Stimulated activated CD8-positive, alpha-beta memory T cell treated with anti-CD3 and anti-CD28 coated beads, Interleukin-4, amount 100 ng/mL, for 4 hours (primary cell): ENCODE measurements at places on chromosomes 4 and X.
A peak's percentile ranks its signal among the peaks of the same experiment; 100 is the strongest.

GRCh38 chr4:140239311-140239710 lies 85.3 kb upstream of the MAML3 start:
- no peak for DNase-seq

DNA sequence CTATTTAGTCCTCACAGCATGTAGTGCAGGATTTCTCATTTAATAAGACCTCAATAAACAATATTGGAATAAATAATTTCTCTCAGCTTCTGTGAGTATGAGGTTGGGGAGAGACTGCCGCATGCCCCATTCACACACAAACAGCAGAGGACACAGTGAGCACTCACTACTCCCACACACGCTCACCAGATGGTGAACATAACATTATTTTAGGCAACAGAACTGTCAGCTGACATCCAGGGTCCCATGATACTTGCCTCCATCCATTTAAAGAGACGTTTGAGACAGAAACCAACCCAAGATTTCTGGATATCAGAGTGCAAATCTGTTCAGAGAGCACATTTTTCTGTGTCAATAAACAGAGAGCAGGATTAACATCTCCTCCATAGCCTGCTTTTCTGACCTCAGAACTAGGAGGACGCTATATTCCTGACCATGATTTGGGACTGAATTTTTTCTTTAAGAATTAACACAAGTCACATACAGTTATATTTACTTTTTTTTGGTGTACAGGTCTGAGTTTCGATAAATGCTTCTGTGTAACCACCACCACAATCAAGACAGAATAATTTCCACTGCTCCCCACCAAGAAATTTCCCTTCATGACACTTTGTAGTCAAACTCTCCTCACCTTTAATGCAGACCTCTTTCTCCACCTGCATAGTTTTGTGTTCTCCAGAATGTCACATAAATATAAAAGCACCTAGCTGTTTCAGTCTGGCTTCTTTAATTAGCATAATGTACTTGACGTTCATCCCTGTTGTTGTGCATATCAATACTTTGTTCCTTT lies 16.7 kb downstream of the GPRIN3 start:
- no peak for DNase-seq

DNA sequence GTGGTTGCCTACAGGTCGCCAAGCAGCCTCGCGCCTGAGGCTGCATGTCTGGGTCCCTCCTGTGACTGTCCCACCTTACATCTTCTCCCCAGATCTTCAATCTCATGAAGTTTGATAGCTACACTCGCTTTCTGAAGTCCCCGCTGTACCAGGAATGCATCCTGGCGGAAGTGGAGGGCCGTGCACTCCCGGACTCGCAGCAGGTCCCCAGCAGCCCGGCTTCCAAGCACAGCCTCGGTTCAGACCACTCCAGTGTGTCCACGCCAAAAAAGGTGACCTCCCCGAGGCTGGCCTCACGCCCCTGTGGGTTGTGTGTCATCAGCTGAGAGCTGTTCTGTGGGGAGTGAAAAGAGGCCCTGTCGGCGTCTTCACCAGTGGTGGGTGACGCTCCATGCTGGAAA lies 24.9 kb upstream of the HGFAC start:
- DNase-seq: no peak

- DNase-seq: no peak
These were observed 119.0 kb upstream of the BMP3 start for GRCh38 chr4:80911458-80911857.

DNA sequence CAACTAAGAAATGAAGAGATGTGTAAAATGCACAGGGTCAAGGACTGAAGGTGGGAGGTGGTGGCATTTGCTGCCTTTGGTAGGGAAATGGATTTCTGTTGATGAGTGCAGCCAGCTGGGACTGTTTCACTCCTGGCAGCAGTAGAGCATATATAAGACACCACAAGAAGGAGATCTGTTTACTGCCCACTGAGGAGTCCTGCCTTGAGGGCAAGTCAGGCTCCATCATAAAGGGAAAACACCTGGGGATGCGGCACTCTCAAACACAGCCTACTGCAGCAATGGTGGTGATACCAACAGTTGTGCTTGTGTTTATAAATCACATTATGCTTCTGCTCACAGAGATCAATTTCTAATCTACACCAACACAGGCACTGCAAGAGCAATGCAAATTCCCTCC lies 222.1 kb downstream of the TACR3 start:
- DNase-seq: no peak

- no peak for DNase-seq
These were observed 628.6 kb downstream of the DMD start for GRCh38 chrX:32582729-32583128.

DNA sequence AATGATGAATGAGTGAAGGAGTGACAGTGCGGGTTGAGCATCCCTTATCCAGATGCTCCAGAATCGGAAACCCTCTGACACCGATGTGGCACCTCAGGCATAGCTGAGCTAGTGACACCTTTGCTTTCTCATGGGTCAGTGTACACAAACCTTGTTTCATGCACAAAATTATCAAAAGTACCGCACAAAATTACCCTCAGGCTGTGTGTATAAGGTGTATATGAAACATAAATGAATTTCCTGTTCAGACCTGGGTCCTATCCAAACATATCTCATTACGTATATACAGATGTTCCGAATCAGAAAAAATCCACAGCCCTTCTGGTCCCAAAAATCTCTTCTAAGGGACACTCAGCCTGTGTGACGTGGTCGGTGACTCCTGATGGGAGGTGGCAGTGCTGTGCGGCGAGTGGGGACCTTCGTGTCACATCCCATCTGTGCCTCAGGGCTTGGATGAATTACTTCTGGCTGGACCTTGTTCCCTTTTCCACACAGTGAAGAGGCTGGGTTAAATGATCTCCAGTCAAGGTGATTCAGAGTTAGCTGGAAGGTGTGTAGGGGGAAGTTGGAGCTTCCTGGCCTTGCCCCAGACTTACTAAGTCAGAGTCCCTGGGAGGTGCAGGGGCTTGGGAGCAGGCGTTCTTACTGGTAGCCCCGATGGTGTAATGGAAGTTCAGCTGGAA lies 18.8 kb downstream of the RGS12 start:
- no peak for DNase-seq

DNA sequence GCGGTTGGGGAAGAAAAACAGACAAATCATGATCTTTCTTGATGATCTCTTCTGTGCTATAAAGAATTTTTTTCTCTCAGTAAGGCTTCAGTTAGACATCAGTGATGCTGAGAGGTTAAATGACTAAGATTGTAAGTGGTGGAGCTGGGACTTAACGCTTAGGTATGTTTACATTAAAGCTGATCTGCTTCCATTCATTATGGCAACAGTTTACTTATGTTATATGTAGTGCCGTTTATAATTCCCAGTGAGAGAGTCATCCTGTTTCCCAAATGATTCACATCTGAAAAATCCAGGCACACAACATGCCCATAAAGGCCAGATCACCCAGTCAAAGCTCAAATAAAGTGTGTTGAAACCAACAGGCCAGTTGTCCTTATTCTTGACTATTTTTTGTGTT lies 50.1 kb downstream of the CENPVL3 start:
- no peak for DNase-seq

DNA sequence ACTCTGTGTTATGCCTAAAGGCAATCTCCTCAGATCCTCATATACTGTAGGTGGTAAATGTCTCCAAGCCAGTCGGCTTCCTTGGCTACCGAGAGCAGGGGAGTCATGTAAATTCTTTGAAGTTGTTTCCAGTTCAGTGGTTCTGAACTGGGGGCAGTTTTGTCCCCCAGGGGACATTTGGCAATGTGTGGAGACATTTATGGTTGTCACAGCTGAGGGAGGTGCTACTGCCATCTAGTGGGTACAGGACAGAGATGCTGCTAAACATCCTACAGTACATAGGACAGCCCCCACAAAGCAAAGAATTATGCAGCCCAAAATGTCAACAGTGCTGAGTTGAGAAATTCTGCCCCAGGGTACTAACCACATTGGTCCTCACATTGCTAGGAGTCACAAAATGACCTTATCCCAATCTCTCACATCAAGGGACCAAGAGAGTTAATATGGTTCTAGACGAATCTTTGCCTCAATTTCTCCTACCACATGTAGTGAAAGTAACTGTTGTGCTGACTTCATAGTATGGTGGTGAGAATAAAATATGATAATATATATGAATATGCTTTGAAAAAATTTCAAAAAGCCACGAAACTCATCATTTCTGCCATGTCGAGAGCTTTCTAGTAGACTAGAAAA lies 104.4 kb upstream of the ARHGAP24 start:
- DNase-seq: no peak

DNA sequence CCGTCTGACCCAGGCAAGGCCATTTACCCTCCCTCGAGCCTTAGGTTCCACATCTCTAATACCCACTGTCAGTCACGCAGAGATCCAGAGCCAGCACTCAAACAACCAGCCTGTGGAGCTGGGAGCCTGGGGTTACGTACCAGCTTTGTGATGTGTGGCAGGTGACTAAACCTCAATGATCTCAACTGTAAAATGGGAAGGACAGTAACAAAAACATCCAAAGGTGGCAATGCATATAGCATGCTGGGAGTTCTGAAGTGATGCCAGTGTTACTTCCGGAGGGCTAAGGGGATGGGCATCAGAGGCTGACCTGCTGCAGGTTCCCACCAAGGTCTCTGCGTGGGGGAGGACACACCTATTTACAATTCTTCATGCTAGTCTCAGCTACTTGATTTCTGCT lies 6.0 kb downstream of the GRPEL1 start:
- no peak for DNase-seq

- peak; percentile 24 for DNase-seq
These were observed at the start of gene QDPR for GRCh38 chr4:17511950-17512795. QDPR (minus strand) TSS chr4:17512090; CDS start chr4:17512054, 36 bp downstream.

DNA sequence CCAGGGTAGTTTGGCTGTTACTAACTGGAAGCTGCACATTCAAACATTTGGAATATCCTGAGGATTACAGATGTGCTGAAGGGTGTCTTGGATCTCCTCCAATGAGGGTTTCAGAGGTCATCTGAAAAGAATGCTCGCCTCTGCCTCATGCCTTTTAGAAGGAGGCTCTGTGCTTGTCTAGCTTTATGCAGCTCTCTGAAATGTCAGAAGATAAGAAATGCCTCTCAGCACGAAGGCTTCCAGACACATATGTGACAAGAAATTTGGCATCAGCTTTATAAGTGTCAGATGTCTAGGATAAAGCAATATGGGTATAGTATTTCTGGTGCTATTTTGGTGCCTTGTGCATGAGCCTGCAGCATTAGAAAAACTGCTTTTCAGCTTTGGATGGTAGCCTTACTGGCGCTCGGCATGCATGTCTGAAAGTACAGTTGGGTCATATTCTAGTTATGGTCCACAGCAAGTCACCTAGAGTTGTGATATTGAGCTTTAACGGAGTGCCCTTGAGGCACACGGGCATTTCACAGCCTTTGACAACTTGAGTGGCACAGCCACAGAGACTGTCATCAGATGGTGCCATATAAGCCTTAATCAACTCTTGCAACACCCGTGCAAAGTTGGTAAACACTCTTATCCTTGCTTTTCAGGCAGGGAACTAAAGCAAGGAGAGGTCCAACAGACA lies 70.8 kb upstream of the PGRMC2 start:
- no peak for DNase-seq

- DNase-seq: no peak
These were observed 20.2 kb upstream of the LRBA start for GRCh38 chr4:151035328-151035727.

GRCh38 chr4:179738822-179739221 lies 2296.6 kb upstream of the AGA start:
- no peak for DNase-seq

- no peak for DNase-seq
These were observed 413.7 kb downstream of the PDGFC start for GRCh38 chr4:156557920-156558319.

- DNase-seq: no peak
These were observed 2.6 kb downstream of the FAM114A1 start for GRCh38 chr4:38870098-38870808.

- DNase-seq: no peak
These were observed 980 bp downstream of the AP1S2 start for GRCh38 chrX:15853586-15854079.

- DNase-seq: no peak
These were observed 58.3 kb downstream of the GPRIN3 start for GRCh38 chr4:89249313-89249712.

- no peak for DNase-seq
These were observed 277.5 kb upstream of the GK2 start for GRCh38 chr4:79685542-79685941.

GRCh38 chr4:153764601-153765368 lies 5.0 kb upstream of the RNF175 start:
- DNase-seq: no peak

DNA sequence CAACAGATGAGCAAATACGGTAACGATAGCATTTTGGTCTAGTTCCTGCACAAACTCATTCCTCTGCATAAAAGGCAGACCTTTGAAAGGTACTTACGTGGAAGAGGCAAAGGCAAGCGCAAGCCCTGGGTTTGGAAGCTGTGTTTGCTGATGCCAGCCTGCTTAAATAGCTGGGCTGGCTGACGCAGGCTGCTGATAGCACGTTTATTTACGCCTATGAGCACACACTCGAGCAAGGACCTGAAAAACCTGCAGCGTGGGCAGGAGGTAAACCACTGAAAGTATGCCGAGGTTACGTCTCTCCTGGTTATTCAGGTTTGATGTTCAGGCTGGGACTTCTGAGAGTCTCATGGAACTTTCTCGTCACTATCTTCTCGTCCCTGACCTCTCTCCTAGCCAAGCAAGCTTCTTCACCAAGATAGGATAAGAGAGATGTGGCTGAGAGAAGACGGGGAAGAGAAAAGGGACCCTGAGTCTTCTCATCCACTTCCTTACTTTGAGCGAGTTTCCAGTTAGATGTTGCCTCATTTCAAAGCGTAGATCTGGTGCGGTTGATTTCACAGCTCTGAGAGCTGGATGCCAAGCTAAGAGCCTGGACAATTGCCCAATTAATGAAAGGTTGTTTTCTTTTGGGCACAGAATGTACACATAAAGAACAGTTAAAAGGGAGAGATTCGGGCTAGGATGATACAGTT lies at the start of gene HOPX:
Gene HOPX, minus strand, starts transcription at position 139 of the 695 bp plus-strand sequence. CDS start 23,480 bp downstream, outside the sequence.
- peak; percentile 39 for DNase-seq

DNA sequence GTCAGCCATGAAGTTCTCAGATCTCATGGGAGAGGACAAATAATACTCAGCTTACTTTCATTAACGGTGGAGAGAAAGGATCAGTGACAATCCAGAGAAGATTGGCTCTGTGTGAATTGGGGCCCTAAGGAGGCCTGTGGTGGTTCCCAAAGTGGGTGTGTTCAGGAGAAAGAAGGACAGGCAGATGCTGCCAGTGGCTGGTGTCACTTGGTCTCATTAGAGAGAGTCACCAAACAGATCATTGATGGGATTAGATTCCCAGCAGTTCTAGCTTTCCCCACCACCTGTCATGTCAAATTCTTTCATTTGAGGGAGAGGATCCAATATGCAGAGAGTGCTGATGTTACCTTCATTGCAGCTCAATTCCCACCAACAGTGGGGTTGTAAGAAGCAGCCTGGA lies 8.0 kb downstream of the SMPX start:
- DNase-seq: no peak
